Testis (tissue), 5 donors: ENCODE measurements at places on chromosomes 13 and 19.

- no peak for DNase-seq
These were observed 29.2 kb upstream of the RGCC start for GRCh38 chr13:41428155-41428554.

DNA sequence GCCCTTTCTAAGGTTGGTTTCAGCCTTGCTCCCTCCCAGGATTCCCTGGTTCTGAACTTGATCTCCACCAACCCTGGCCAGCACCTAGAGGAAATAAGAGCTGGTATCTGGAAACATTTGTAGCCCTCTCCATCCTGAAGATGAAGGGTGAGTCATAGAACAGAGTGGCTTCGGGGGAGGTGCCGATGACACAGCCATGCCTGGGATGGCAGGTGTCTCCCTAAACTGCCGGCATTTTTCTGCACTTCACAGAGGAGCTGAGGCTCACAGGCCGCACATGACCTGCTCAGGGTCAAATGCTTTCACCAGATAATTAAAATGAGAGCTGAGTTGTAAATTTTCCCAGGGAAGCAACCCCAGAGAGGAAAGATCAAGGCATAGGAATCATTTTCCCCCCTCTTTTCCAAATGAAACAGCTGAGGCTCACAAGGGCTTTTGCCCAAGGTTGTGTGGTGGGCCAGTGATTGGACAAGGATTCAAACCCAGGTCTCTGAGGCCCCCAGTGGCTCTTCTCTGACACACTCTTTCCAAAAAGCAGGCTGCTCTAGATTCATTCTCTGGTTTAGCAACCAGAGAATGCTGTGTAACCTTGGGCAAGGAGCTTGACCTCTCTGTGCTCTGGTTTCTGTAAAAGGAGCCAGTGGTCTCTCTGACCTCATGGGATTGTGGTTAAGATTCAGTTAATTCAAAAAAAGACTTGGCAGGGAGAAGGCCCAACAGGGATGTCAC is 1.2 kb upstream of the SLC25A42 start:
- no peak for DNase-seq

- DNase-seq: no peak
These were observed 18.0 kb upstream of the CD22 start for GRCh38 chr19:35310811-35311465.

GRCh38 chr13:36431204-36432105 is 840 bp upstream of the CCNA1 start:
- no peak for DNase-seq

DNA sequence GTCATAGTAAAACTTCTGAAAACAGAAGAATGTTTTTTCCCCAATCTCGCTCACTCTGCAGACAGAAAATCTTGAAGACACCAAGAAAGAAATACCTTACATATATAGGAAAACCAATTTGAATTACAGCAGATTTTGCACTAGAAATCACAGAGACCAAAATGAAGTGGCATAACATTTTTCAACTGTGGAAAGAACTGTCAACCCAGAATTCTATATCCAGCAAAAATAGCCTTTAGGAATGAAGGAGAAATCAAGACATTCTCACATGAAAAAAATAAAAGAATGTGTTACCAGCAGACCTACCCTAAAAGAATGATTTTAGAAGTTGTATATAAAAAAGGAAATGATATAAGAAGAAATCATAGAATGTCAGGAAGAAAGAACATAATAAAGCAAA is 28.7 kb downstream of the CCDC122 start:
- DNase-seq: no peak

GRCh38 chr13:22903925-22904324 is 276.9 kb upstream of the SGCG start:
- no peak for DNase-seq

- DNase-seq: peak; percentile 53
These were observed 4.9 kb upstream of the OR7A17 start for GRCh38 chr19:14890643-14891379.

GRCh38 chr19:44753932-44754749 is 5.6 kb downstream of the BCL3 start:
- DNase-seq: peak; percentile 92
